ENCODE measurements at places on chromosomes 7 and 10.

DNA sequence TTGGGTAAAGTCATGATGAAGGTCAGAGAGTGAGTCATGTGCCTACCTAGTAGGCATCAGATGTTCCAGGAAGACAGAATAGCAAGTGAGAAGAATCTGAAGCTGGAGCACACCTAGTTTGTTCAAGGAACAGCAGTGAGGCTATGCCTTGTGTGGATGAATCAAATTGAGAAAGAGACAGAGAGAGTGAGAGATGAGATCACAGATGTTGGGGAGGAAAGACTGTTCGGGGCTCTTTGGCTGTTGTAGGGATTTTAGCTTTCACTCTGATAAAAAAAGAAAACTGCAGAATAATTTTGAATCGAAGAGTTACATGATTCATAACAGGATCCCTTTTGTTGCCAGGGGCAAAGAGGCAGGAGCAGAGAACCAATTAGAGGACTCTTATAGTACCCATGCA, 6.3 kb downstream of the LIPF start:
- DNase-seq = no peak

GRCh38 chr7:90625051-90625450, 28.9 kb downstream of the CDK14 start:
- DNase-seq = no peak

- no peak for DNase-seq
Observed at GRCh38 chr10:78578929-78579328, 489.8 kb upstream of the ZMIZ1 start.

- peak; percentile 29 for DNase-seq
Observed at GRCh38 chr10:93873420-93874115, 20.2 kb upstream of the SLC35G1 start.

DNA sequence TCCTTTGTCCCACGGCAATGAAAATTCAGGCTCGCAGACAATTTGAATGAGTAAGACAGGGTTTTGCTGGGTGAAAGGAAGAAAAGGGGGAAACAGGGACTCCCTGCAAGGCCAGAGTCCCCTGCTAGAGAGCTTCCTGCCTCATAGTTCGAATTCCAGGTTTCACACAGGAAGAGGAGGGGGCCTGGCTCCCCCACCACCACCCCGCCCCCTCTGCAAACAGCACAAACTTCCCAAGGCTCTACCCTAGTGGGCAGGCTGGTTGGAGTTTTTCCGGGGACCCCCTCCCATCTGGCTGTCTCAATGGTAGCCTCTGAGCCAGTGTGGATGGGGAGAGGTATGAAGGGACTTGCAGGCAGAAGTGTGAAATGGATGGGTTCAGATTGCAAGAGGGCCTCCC, 57.4 kb upstream of the NEBL start:
- DNase-seq = no peak

DNA sequence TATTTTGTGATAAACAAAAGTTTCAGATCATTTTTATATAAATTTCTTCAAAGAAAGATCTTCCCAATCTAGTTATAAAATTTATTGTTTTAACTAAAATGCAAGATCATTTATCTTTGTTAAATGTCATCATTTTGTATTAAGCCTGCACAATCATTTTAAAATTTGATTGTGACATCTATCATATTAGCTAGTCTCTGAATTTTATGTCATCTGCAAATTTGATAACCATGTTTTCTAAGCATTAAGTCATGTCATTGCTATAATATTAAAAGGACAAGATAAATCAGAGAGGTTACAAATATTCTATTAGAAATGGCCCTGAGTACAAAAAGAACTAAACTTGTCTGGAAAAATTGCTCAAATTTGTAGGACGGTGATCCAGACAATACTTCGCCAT, 175.9 kb downstream of the PTN start:
- DNase-seq = no peak

DNA sequence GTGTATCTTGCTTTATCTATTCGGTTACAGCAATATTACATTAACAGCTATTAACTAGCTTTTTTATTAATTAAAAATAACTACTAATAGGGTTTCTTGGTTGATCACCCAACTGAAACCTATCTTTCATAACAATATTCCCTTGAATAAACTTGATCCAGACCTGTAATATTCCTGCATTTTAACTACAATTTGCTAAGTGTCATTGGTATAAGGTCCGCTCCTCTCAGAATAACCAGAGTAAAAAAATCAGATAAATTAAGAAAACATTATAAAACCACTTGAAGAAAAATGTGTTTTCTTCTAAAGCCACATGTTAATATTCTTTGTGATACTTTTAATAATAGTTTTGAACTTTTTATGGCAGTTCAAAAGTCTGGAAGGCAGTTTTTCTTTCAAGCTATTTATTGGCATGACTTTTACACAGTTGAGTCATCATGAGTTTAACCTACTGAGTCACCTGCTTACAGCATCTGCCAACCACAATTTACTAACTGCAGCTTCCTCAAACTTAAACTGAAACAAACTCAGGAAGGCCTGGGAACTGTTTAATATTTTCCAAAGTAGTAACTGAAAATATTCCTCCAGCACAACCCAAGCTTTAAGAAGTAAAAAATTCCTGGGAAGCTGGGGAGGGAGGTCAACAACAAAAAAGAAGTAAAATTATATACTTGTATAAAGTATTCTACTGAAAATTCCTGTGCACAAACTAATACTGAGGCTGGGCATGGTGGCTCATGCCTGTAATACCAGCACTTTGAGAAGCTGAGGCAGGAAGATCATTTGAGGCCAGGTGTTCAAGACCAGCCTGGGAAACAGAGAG, 103.2 kb downstream of the NRBF2 start:
- peak; percentile 72 for DNase-seq

- DNase-seq = no peak
Observed at GRCh38 chr10:99426689-99427088, 3.7 kb downstream of the GOT1 start.

- no peak for DNase-seq
Observed at GRCh38 chr10:43674553-43675210, 26.0 kb upstream of the ZNF32 start.

- no peak for DNase-seq
Observed at GRCh38 chr10:125792342-125793300, 17.0 kb upstream of the MMP21 start.

DNA sequence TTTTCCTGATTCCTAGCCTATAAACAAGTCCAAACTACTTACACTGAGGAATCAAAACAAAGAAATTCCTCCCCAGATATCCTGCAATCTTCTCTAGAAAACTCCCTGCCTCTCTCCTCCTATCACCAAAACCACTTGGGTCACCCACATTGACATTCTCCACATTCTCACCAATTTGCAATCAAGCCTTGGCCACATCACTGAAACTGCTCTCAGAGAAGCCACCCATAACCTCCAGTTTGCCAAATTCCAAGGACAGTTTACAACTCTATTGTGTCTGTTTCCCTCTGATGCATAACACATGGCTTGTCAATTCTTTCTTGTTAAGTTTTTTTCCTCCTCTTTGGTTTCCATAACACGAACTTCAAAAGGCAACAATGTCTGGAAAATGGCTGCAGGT, 233.5 kb downstream of the XPNPEP1 start:
- DNase-seq = no peak

DNA sequence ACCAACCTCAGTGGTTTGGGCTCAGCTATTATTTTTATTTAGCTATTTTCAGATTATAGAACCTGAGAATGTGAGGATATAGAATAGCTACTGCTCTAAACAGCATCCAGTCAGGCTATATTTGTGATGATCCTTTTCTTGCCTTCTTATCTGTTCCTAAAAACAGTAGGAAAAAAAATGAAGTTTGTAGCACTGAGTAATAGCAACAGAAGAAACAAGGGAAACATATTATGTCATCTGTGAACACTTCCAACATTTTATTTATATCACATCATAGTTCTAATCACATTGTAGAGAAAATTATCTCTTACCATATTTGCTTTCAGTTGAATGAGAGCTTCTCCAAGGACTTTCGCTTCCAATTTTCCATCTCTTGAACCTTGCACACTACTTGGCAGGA, 229.6 kb upstream of the PTPRZ1 start:
- DNase-seq = no peak

DNA sequence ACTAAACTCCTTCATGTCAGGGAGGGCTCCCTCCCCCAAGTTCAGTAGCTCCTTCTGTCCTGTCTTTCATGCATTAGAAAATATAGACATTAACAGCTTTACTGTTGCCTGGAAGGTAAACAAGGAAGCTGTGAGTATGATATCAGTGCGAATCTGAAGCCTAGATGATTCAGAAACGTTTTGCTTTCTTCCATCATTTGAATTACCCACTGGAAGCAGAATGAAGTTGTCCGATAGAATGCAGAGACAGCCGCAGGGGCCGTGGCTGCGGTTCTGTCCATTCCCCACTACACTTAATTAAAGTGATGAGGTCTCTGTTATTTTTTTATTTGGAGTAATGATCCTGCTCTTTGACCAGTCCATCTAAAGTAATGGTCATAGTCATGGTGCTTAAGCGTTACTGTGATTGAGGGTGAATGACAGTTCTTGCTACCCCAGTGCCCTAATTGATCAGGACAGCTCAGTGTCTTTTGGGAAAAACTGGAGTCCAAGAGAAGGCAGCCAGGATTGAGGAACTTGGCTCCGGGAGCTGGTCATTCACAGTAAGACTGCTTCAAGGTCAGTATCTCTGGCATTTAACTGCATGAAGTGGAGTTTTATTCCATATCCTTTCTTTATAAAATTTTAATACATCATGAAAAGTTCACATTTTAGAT, 69.9 kb downstream of the PTPRE start:
- DNase-seq = no peak

DNA sequence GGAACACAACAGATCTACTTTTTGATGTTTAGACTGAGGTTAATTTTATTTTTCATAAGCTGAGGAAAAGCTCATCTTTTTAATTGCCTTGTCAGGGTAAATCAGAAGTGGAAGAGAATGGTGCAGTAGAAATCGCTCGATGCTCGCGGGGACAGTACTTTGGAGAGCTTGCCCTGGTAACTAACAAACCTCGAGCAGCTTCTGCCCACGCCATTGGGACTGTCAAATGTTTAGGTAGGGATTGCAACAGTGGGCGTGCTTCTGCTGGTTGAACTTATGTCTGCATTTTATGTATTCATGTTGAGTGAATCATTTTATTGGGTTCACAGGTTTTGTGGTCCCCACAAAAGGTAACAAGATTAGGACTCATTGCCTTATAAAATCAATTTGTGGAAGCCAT, 11.7 kb upstream of the HBP1 start:
- DNase-seq = no peak
